ENCODE measurements at places on chromosomes 2 and 18. TPM values are rescaled to one million over a fixed set of nuclear protein-coding genes. Genes with fewer than 3 reads are reported as not detected.

GRCh38 chr2:229335877-229336346, 64.8 kb upstream of the PID1 start:
- no peaks in the 10 kb centered on the region for H3K4me1 ChIP-seq
- no peaks in the 10 kb centered on the region for H3K36me3 ChIP-seq
- DNase-seq = no peak
- H3K27ac ChIP-seq = no peak overlapping the region
- no peaks in the 10 kb centered on the region for H3K27me3 ChIP-seq

GRCh38 chr2:233409286-233409991, 55.1 kb downstream of the DGKD start:
- no peak overlapping the region for H3K4me3 ChIP-seq
- DNase-seq = peak; percentile 22
- H3K4me1 ChIP-seq = no peaks in the 10 kb centered on the region
- no peaks in the 10 kb centered on the region for H3K27me3 ChIP-seq

- H3K27ac ChIP-seq = no peak overlapping the region
- no peaks in the 10 kb centered on the region for H3K27me3 ChIP-seq
- no peaks in the 10 kb centered on the region for H3K36me3 ChIP-seq
- H3K4me3 ChIP-seq = no peak overlapping the region
- H3K4me1 ChIP-seq = peaks cover 6% of the 10 kb centered on the region
- no peak for DNase-seq
Measured at GRCh38 chr2:134679745-134680144, 39.1 kb downstream of the TMEM163 start.

GRCh38 chr2:215787565-215788178, 225.7 kb downstream of the MREG start:
- H3K4me1 ChIP-seq = no peaks in the 10 kb centered on the region
- no peak for DNase-seq
- H3K27ac ChIP-seq = no peak overlapping the region
- H3K36me3 ChIP-seq = no peaks in the 10 kb centered on the region
- no peaks in the 10 kb centered on the region for H3K27me3 ChIP-seq
- H3K4me3 ChIP-seq = no peak overlapping the region

GRCh38 chr2:10489842-10490555, 41.9 kb upstream of the ODC1 start:
- no peak overlapping the region for H3K4me3 ChIP-seq
- no peaks in the 10 kb centered on the region for H3K36me3 ChIP-seq
- H3K4me1 ChIP-seq = no peaks in the 10 kb centered on the region
- no peaks in the 10 kb centered on the region for H3K27me3 ChIP-seq

- no peaks in the 10 kb centered on the region for H3K36me3 ChIP-seq
- H3K27me3 ChIP-seq = no peaks in the 10 kb centered on the region
- no peak for DNase-seq
- no peak overlapping the region for H3K4me3 ChIP-seq
- no peaks in the 10 kb centered on the region for H3K4me1 ChIP-seq
Measured at GRCh38 chr18:8899000-8899399, 193.6 kb downstream of the MTCL1 start.

DNA sequence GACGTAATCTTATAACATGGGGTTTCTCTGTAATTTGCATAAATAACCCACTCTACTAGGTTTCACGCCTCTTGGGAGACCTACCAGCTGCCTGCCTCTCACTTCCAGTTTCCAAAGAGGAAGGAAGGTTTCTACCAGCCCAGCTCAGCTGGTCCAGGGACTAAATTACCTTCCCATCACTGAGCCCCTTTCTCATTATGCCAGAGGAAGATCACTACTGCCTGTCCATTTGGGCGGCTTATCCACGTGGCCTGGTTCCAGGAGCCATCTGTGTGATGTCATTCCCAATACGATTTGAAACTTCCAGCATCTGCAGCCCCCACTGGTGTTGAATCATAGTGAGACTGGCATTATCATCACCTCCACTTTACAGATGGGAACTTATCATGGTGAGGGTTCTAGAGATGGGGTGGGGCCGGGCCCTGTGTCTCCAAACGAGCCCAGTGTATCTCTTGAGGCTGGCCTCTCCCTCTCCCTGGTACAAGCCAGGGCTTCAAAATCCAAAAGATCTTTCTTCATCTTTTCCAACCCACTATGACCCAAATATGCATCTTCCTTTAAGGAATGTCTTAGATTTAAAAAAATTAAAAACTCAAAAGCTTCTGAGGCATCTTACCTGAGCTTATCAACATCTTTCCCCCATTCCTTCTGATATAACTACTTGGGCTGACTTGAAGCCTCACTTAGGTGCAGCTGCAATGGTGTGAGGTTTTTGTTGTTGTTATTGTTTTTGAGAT, 140.8 kb downstream of the DDX1 start:
- H3K4me1 ChIP-seq = no peaks in the 10 kb centered on the region
- no peak overlapping the region for H3K27ac ChIP-seq
- H3K27me3 ChIP-seq = no peaks in the 10 kb centered on the region
- DNase-seq = no peak
- no peak overlapping the region for H3K4me3 ChIP-seq

- no peak overlapping the region for H3K4me3 ChIP-seq
- H3K36me3 ChIP-seq = no peaks in the 10 kb centered on the region
- DNase-seq = no peak
- no peak overlapping the region for H3K27ac ChIP-seq
Measured at GRCh38 chr18:36558234-36558633, 260.7 kb downstream of the FHOD3 start.

DNA sequence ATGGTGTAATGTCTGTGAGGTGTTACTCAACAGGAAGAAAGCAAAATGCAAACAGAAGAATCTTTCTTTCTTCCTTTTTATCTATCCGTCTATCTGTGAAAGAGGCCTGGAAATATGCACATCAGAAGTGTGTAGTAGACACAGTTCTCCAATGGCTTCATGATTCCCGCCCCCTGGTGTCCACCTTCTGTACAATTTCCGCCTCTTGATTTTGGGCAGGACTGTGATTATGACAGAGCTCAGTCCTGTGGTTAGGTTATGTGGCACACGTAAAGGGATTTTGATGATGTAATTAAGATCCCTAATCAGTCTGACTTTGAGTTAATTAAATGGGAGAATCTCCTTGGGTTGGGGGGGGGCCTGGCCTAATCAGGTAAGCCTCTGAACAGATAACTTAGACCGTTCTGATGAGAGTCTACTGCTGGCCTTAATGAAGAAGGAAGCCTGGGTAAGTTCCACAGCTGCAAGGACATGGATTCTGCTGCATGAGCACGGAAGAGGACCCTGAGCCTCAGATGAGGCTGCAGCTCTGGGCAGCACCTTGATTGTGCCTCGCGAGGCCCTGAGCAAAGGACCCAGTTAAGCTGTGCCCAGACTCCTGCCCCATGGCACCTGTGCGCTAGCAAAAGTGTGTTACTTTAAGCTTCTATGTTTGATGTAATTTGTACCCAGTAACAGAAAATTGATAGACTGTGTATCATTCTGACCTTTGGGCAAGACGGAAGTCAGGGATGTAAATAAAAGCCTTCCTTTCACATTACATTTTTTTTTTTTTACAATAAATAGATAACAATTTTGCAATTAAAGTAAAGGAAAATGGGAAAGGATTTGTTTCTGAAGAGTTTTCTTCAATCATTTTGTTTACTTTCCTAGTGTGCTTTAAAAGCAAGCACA, 11.3 kb upstream of the KCNF1 start:
- H3K27me3 ChIP-seq = no peaks in the 10 kb centered on the region
- H3K4me1 ChIP-seq = no peaks in the 10 kb centered on the region
- H3K4me3 ChIP-seq = no peak overlapping the region
- H3K36me3 ChIP-seq = no peaks in the 10 kb centered on the region
- H3K27ac ChIP-seq = no peak overlapping the region

The MERTK gene
- 6.1 TPM for total RNA-seq

The UGT1A7 gene
- not detected for total RNA-seq

The RIT2 gene
- total RNA-seq = 2.5 TPM

All from H1 (cell line).